CD14-positive monocyte (primary cell): ENCODE measurements at places on chromosomes 5 and 9. TPM values are rescaled to one million over a fixed set of nuclear protein-coding genes. Genes with fewer than 3 reads are reported as not detected.

The PHYHD1 gene
- polyA plus RNA-seq: 0.05 and 0.29 TPM in 2 replicates

The GDF9 gene
- not detected for polyA plus RNA-seq

The BTNL3 gene
- 0.08 TPM for polyA plus RNA-seq

The MARCOL gene
- polyA plus RNA-seq: not detected

The KCNV2 gene
- polyA plus RNA-seq: not detected in 2 replicates

The C9orf153 gene
- not detected for polyA plus RNA-seq

The SOHLH1 gene
- not detected for polyA plus RNA-seq

The GFI1B gene
- 0.21 TPM for polyA plus RNA-seq

The SEMA5A gene
- not detected for polyA plus RNA-seq
